Right ventricle myocardium inferior (tissue), 1 donor: ENCODE measurements at places on chromosomes 6 and 20. TPM values are rescaled to one million over a fixed set of nuclear protein-coding genes. Genes with fewer than 3 reads are reported as not detected.

The OR2B6 gene
- total RNA-seq = not detected

The PARD6B gene
- 5.6 TPM for total RNA-seq

The OR12D3 gene
- total RNA-seq = not detected

The CCN5 gene
- 13.6 TPM for total RNA-seq

The TENT5A gene
- total RNA-seq = 60.9 TPM

The MAP1LC3A gene
- total RNA-seq = 112 TPM

The SIRPD gene
- not detected for total RNA-seq

The DPPA5 gene
- total RNA-seq = not detected

The ADGB gene
- total RNA-seq = not detected

The DNMT3B gene
- 0.32 TPM for total RNA-seq

The SLC17A1 gene
- not detected for total RNA-seq

The SLC44A4 gene
- total RNA-seq = not detected

The SMIM28 gene
- total RNA-seq = not detected

The FLOT1 gene
- total RNA-seq = 240 TPM

The CSTF1 gene
- total RNA-seq = 18.6 TPM

DNA sequence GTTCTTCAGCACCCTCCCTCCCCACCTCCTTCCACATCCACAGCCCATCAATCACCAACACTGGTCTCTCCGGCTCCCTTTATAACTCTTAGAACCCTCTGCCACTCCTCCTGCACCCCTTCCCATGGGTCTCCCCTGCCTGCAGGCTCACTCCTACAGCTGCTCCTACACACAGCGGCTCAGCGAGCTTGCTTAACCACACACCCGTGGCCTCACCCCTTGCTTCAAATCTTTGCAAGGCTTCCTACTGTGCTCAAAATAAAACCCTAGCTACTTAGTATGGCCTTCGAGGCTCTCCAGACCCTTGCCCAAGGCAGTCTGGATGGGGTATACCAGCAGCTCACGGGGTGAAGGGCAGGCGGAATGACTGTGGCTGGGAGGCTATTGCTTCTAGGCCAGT is 63.7 kb downstream of the JPH2 start:
- DNase-seq = no peak

DNA sequence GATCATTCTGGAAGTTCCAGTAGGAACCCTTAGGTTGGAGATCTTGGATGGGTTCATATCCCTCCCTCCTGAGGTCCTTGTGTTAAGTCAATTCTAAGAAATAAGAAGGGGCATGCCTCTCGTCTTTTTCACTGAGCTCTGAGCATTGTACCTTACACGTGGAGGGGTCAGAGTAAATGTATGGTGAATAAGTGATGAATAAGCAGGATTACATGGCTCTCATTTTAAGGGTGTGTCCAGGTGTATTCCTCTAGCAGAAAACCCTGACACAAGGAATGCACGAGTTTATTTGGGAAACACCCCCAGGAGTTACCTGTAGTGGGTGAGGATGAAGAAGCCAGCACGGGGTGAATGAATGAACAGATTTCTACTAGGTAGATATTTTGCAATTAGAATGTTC is 400.2 kb downstream of the KIF16B start:
- no peak for DNase-seq

- no peak for DNase-seq
Observed at GRCh38 chr20:7908905-7909304, 31.4 kb downstream of the HAO1 start.

GRCh38 chr20:1943275-1944002 is 48.2 kb downstream of the SIRPA start:
- DNase-seq = peak; percentile 73

- DNase-seq = no peak
Observed at GRCh38 chr6:87074101-87074621, 20.7 kb downstream of the CGA start.

GRCh38 chr6:146146836-146147235 is 118.0 kb downstream of the GRM1 start:
- no peak for DNase-seq

DNA sequence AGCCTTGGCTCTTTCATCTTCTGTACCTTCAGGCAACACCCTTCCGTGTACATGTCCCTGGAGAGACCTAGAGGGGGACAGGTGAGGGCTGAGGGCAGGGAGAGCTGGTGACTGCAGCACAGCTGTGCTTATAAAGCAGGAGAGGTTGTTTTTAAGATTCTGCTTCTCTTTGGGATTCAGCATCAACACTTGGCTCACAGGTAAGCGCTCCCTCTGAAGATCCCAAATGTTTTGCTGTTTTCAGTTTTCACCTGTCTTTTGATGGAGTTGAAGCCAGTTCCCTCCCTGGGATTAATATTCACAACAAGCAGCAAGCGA is 19.4 kb upstream of the TRAF3IP2 start:
- DNase-seq = no peak

- DNase-seq = no peak
Observed at GRCh38 chr20:48716086-48716485, 111.7 kb downstream of the PREX1 start.

DNA sequence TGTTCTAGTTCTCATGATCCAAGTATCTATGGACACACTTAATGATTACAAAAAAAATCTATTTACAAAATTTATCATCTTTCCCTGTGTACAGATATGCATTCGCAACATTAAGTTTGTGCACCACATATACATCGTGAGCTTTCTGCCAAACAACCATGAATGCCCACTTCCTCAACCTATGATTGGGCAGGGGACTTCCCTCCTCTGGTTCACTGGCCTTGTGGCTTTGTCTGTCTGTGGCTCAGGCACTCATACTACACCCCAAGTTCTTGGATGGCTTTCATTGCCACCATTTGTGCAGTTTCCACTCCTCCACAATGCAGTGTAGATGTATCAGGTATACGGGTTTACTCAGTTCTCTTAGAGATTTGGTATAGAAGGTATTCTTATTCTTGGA is 74.9 kb downstream of the HS3ST5 start:
- no peak for DNase-seq

DNA sequence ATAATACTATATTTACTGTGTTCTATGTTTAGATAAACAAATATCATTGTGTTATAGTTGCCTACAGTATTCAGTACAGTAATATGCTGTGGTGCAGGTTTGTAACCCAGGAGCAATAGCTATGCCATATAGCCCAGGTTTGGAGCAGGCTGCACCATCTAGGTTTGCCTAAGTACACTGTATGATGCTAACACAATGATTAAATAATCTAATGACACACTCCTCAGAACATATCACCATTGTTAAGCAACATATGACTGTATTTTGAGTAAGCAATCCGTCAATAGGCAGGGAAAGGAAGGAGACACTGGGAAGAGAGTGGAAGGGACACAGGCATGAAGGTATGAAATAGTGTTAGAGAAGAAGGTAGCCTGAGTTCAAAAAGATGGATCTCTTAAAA is 369.9 kb downstream of the PKHD1 start:
- DNase-seq = no peak

GRCh38 chr6:37357288-37357687 is 3.5 kb downstream of the RNF8 start:
- DNase-seq = no peak

- no peak for DNase-seq
Observed at GRCh38 chr20:63509088-63509564, 10.2 kb upstream of the EEF1A2 start.

DNA sequence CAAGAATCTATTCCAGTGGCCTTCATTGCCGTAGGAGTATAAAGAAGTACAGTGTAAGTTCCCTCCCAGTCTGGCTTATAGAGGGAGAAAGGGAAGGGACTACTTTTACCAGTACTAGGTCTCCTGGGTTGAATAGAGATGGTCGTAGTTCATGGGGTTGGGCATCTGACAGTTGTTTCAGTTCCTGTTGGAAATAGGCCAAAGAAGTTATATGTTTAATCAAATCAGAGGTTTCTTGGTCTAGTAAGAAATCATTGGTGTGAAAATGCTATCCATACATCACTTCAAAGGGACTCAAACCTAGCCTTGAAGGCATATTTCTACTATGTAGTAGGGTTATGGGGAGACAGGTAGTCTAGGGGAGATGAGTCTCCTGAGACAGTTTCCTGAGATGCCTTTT is 45.6 kb upstream of the MAN1A1 start:
- no peak for DNase-seq

DNA sequence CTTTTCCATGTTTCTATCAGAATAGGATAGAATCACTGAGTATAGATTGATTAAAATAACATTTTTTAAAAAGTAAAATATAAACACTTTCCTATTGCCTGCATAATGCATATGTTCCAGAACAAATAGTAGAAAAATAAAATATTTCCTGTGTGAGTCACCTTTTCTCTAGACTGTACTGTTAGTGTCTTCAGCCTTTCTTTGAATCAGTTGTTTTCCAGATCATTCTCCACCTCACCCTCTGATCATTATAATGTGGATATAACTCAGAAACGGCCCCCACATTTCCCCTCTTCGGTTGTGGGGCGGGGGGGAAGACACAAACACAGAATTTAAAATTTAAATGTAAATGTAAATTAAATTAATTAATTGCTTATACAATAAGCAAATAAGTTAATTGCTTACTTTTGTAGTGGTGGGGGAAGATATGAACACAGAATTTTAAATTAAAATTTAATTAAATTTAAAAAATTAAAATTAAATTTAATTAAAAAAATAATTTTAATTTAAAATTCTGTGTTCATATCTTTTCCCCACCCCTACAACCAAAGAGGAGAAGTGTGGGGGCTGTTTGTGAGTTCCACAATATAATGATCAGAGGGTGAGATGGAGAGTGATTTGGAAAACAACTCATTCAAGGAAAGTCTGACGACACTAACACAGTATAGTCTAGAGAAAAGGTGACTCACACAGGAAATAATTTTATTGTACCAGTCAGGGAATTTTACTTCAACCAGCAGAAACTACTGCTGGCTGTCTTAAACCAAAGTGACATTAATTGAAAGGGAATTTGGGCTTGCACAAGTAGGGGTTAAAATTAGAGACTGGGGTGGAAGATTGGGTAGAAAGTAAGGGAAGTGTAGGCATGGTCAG is 37.1 kb upstream of the PROKR2 start:
- no peak for DNase-seq

DNA sequence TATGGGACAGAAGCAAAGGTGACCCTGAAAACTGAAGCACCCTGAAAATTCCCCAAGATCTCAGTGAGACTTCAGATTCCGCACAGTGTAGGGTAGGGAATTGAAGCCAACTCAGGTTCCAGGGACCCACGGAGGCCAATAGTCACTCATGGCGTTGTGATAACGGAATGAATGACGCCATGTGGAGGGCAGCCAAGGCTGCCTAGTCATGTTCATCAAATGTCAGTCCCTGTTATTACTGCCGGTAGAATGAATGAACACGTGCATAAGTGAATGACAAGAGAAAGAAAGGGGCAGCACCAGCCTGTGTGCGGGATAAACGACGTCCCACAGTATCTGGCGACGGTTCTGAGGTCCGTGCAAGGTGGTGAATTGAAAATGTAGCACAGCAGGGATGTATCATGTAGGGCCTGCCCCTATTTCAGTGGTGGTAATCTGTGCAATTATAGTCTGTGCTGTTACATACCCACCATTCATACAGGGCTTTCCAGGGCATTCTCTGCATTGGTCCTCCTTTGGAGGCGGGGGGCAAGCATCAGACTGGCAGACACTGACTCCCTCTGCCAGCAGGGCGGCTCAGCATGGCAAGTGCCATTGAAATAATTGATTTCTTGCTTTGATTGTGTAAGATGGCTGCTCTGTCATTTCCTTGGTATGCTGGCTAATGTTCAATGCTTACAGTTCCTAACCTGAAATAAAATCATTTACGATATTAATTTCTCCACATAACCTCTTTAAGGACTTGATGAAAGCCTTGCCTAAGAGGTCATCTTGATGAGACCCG is 386.9 kb downstream of the CDH4 start:
- no peak for DNase-seq

GRCh38 chr6:16430391-16431089 is 192.2 kb downstream of the GMPR start:
- DNase-seq = no peak

DNA sequence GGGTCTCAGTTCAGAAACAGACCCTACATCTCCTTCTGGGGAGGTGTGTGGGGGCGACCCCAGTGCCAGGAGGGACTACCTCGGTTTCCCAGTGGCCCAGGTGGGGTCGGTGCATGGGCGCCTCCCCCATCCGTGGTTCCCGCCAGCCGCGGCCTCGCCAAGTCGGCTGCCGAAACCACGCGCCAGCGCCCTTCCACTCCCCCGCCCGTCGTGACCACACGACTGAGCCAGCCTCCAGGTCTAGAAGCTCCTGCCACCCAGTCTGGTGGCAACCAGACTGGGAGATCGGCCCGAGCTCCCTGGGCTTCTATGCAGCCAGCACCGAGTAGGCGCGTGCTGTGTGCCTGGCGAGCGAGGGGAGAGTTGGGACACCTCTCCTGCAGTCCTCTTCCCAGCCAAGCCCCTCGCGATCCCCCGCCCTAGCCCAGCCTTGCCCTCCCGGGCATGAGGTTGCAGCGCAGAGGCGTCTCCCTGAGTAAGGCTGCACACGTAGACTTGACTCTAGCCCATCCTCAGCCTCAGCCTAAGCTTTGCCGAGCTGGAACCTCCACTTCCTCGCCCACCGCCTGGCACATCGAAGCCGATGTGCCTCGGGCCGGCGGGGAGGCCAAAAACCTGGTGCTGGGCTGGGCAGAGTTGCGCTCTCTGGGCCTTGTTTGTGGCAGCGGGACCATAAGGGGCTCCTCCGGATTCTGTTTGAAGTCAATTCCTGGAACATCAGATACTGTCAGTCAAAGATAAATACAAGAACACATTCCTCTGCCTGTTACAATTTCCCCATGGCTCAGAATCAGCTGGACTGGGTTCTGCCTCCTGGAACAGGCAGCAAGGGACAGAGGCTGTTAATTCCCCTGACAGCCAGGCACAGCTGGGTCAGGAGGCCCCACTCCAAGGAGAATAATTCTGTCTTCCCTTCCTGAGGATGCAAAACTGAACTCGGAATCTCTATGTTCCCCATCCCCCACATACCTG is 1.5 kb upstream of the CPNE5 start:
- DNase-seq = no peak

- no peak for DNase-seq
Observed at GRCh38 chr6:119280668-119281067, 68.9 kb downstream of the MAN1A1 start.

DNA sequence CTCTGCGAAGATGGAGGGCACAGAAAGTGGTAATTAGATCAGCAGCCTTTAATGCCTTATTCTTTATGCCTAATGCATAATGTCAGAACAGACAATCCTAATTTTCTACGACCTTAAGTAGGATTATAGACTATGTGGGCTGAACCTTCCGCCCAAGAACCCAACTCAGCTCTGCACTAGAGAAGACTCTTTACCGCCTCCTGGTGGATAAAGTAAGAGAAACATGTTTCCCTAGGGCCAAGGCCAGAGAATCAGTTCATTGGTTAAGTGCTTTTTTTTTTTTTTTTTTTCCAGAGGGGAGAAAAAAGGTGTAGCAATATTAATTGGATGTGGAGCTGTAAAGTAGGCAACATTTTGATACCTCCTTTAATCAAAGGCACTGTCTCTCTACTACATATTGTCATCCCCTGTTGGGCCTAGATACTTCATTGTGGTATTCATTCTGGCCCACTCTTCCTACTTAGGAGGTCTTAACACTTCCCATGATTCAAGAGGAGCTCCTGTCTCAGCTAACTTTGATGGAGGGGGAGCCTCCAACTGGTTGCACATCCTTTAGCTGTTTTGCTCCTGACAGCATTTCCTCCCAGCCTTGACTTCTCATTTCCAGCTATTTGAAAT is 124.9 kb upstream of the NRN1 start:
- DNase-seq = no peak
